ENCODE measurements at places on chromosomes 6 and 20.
A peak's percentile ranks its signal among the peaks of the same experiment; 100 is the strongest.

DNA sequence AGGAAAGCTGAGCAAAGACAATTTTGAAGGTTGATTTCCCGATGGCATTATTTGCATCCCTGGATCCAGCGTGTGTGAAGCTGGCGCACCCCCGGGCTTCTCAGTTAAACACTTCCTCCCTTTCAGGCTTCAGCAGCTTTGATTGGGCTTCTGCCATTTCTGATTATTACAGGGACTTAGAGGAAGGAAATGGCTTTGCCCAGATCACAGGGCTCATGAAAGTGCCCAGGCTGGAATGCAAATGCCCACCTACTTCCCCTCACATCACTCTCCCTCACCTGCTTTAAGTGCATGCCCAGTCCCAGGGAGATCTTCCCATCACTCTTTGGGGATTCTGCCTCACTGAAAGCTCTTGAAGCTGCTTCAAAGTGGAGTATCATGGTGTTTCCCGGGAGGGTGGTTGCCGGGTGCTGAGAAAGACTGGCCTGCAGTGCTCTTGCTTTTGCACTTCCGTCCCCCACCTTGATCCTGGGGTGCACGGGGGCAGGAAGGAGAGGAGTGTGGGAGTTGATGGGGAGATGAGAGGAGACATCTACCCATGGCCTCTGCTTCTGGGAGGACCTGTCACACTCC is 28.3 kb downstream of the PHACTR3 start:
- DNase-seq = no peak

GRCh38 chr6:112469306-112469705 is 122.2 kb downstream of the RFPL4B start:
- DNase-seq = no peak

GRCh38 chr6:134170844-134171243 is 118.4 kb upstream of the SLC2A12 start:
- no peak for DNase-seq

DNA sequence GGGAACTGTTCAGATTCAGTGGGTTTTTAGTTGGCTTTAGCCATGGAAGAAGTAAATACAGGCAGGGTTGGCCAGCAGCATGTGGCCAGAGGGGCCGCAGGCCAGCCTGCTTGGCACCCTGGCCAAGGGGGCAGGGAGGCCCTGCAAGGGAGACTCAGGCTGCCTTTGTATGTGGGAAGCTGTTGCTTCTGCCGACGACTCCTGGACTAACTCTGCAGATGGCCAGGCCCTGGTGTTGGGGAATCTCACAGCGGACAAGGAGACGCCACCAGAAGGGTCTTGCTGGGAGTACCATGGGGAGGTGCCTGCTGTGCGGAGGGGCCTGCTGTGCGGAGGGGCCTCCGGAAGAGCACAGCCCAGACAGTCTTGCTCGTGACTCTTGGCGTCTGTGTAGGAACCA is 25.2 kb downstream of the PYGB start:
- DNase-seq = no peak

DNA sequence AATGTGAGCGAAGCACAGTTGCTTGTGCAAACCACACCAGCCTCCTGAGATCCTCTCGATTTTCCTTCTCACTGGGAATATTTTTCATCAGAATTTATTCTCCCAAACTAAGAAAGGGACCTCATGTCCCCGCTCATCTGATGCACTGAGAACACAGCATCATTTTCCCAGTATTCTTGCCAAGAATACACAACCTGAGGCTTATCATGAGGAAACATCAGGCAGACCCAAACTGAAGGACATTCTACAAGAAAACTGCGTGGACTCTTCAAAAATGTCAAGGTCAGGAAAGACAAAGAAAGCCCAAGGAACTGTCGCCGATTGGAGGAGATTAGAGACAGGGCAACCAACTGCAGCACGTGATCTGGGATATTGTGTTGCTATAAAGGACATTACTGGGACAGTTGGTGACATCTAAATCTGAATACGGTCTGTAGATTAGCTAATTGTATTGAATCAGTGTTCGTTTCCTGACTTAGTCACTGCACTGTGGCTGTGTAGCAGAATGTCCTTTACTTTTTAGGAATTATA is 72.3 kb downstream of the SNX5 start:
- no peak for DNase-seq

DNA sequence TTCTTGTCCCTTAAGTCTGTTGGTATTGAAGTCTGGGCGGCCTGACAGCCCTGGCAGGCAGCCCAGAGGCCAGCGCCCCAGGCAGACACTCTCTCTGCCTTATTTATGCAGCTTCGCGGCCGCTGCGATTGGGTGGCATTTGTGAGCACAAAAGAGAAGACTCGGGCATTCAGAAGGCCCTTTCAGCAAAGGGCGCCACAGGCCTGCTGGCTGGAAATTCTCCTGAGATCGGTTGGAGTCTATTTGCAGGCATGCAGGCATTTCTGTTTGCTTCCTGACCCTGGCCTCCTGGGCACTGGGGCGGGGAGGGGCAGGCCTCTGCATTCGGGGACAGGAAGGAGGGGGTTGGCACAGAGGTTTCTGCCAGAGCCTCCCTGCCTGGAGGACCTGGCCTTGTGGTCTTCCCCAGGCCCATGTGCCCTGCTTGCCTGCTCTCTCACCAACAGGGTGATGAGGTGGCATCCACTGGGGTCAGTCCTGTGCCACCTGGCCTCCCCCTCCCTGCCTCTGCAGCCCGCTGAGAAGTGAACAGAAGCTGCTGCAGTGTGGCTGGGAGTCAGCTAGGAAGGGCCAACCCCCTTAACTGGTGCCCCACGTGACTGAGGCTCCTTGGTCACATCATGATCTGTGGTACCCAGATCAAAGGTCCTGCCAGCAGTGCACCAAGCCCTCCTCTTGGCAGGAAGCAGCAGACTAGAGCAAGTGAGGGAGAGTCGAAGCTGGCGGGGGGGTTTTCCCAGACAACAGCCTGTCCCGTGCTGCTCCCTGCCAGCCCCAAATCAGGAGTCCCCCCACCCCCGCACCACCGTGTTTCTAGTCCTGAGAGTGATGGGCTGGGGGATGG is 16.6 kb upstream of the CCDC167 start:
- peak; percentile 96 for DNase-seq

DNA sequence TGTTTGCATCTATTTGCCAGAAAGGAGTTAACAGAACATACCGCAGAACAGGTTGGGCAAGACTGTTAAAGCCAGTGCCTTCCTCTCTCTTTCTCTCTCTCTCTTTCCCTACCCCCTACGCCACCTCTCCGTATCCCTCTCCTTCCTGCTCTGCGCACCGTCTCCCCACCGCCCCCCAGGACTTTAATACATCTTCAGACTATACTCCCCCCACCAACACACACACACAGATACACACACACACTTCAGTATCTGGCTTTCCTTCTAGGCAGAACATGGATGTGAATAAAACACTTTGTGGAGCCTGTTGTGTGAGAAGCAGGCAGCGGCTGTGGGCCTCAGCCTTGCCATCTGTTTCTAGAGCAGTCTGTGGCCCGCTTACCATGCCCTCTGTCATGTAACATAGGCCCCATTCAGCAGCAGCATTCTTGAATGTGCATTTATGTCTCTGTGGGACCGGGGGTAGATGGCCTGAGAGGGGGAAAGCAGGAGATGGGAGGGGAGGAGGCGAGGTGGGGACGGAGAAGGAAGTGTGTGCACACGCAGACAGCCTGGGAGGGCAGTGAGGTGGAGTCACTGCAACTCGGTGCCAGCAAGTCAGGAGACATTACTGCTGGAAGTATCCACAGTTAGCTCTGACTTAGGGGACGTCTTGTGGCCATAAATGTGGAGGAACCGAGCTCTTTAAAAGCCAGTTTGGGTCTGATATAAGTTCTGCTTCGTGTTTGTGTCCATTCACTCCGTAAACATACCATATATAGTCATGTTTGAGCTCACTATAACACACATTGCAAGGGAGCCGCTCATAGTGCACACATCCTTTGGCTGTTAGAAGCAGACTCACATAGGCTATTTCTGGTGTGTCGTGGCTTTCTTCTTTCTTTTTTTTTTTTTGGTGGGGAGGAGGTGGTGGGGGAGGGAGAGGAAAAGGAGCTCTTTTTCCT is 38.4 kb downstream of the RREB1 start:
- peak; percentile 20 for DNase-seq
